ENCODE measurements at places on chromosomes 12 and 14. TPM values are rescaled to one million over a fixed set of nuclear protein-coding genes. Genes with fewer than 3 reads are reported as not detected.
A peak's percentile ranks its signal among the peaks of the same experiment; 100 is the strongest.

GRCh38 chr12:53048033-53048779, 1.7 kb upstream of the TNS2 start:
- peak; percentile 44 for DNase-seq

The PXN gene
- total RNA-seq, result 94.7 TPM

The SIX4 gene
- not detected for total RNA-seq

DNA sequence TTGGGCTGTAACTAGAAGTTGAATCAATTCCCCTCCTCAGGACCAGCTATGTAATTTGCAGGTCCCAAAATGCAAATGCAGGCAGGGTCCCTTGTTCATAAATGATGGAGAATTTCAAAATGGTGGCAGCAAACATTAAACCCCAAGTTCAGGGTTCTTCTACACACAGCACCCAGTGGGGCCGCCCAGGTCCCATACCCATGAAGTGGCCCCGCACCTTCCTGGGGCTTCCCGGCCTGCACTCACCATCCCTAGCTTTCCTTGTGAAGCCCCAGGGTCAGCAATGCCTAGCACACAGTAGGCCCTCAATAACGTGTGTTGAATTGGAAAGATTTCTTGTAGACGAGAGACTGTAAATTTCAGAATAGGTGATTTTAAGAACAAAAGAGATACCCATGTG, 76.0 kb downstream of the NTF3 start:
- no peak for DNase-seq

DNA sequence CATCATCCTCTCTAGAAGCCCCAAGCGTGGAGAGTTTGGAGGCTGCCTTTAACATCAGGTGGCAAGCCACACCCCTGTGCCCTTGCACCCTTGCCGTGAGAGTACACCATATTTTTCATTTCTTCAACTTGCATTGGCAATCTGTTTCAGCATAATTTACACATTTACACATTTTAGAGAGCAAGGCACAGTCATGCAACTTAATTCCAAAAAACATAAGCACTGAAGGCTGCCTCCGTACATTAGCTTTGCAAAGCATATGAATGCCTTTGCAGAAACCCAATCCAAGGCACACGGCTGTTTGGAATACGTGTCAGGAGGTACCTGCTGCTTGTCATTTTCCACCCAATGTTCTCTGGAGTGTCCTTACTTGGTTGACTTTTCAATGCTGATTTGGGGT, 833.1 kb downstream of the VRK1 start:
- DNase-seq, result no peak

The BBOF1 gene
- total RNA-seq, result 1.2 TPM

DNA sequence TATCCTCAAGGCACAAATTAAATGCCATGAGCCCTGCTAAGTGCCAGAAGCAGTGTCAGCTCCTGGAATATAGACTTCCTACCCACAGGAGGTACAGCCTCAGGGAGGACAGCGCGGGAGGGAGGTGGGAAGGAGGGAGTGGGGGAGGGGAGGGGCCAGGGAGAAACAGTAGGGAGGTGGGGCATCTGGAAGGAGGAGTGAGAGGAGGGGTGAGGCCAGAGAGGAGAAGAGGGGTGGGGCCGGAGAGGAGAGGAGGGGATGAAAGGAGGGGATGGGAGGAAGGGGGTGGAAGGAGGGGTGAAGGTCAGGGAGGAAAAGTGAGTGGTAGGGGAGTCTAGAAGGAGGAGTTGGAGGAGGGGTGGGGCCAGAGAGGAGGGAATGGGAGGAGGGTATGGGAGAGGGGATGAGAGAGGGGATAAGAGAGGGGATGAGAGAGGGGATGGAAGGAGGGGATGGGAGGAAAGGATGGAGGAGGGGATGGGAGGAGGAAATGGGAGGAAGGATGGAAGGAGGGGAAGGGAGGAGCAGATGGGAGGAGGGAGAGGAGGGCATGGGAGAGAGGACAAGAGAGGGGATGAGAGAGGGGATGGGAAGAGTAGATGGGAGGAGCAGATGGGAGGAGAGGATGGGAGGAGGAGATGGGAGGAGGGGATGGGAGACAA, 9.2 kb upstream of the CCDC197 start:
- no peak for DNase-seq

GRCh38 chr14:84566109-84566508, 963.8 kb upstream of the FLRT2 start:
- no peak for DNase-seq

- peak; percentile 36 for DNase-seq
Measured at GRCh38 chr12:6074427-6074826, 50.0 kb downstream of the VWF start.

DNA sequence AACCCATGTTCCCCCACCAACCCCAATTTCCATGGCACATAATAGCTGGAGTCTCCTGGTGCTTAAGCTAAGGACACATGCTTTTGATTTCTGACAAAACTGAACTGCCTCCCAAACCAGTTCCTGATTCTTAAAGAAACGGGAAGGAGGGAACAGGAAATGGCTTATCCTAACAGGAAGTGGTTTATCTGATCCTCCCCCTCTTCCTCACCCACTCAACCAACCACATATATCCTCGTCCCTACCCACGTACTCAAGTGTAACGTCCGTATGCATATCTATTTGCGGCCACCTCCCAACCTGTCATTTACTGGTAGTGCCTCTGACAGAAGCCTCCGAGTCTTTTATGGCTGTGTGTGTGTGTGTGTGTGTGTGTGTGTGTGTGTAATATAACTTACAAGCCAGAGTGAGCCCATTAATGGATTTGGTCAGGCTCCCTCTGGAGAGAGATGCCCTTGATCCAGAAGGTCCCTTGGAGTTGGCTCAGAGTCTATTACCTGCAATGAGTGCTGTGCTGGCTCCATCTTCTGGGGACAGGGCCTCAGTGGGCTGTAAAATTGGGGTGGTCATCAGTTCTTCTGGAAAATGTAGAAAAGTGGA, 7.7 kb downstream of the DAZAP2 start:
- no peak for DNase-seq

GRCh38 chr12:25970082-25970481, 11.6 kb downstream of the RASSF8 start:
- DNase-seq, result no peak

DNA sequence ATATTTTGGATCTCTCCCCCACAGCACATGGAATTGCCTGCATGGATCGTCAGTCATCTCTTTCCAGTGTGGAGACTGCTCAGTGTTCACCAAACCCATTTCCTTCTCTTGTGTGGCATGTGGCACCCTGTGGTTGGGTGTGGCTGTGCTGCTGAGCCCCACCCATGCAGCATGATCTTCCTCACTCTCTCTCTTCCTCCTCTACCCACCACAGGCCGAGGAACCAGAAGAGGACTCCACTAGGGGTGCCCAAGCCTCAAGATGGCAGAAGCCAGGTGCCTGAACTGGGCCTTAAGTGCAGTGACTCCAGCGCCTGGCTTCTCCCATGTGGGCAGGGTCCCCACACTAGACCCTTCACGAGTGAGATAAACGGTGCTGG, 66.8 kb upstream of the GPR68 start:
- no peak for DNase-seq

DNA sequence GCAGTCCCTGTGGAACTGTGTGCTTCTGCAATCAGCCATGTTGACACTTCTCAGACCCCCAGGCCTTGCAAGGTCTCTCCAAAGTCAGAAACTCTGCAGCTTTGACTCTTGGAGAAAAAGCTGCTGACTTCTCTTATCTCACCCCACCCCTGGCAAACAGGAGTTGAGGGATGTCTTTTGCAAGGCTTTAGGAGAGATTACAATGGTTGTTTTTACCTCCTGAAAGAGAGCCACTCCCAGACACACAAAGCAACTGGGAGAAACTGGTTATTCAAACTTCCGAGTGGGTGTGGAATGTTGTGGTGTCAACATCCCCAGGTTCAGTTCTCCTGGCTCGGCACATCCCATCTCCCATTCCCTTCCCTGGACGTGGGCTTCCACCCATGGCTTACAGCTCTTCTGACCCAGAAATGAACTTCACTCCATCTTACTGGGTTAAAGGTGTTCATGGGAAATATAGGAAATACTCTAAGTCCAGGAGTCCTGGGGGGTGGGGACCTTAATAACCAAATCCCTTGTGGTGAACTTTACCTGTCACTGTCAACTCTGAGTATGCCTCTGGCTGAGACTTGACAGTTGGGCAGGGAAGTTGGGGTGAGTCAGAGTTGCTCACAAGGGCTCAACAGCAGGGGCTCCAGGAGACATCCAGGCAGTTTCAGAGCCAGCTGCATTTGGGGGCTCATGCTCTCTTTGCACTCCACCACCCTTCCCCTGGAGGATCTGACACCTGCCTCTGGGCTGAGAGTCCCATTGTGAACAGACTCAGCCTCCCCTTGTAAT, 41.9 kb downstream of the CCDC177 start:
- no peak for DNase-seq

The RIPK3 gene
- total RNA-seq, result 43.7 TPM

The MMP17 gene
- 0.36 TPM for total RNA-seq

DNA sequence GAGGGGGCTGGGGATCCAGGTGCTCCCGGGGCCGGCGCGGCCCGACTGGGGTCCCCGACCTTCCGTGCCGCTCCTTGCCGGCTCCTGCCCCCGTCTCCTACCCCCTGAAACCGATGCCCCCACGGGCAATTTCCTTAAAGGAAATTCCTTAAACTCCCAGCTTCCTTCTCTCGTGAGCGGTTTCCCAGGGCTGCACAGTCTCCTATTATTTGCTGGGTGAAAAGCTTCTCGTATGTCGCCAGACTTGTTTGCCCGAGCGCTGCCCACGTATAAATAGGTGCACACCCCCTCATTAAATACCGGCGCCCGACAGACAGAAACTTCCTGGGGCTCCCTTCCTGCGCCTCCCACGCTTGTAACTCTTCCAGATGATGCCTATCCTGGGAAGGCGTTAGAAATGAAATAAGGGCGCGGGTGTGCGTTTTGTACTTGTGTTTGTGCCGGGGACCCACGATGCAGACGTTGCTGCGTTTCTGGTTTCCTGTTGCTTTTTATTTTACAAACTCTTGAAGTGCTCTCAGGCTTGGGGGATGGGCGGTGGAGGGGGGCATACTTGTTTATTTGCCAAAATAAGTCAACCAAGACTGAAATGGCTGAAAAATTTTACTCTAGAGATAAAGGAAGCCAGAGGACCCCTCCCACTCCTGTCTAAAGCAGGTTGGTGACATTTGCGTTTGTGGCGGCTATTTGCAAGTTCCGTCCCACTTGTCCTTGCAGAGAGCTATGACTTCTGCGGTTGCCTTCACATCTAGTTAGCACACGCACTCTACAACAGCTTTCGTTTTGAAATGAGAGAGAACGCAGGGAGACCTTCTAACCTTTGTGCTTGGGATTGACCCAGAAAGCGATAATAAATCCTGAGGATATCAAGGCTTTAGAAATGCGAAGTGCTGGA, 1.0 kb downstream of the HIP1R start:
- DNase-seq, result peak; percentile 57

DNA sequence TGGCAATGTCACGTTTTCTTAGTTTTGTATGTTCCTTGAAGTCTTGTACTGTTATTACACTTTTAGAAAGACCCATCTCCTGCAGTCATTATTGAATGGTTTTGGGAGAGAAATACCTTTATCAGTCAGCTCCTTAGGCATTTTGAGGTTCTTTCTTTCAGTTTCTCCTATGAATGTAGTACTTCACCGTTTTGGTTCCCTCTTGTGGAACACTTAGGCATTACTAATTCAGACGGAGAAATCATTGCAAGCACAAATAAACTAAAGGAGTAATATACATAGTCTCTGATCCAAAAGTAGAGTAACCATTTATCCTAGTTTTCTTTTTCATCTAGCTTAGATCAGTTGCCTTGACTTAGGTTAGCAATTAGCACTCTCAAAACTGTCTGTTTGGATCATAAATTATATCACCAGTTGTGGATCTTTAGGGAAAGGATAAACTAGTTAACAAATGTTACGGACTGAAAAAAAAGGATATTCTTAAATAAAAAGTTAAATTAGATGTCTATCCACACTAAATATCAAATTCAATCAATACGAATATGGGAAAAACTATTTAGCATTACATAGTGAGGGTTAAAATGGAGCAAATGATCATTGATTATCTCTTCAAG, 1538.3 kb upstream of the SEL1L start:
- DNase-seq, result no peak

Data from activated naive CD8-positive, alpha-beta T cell treated with anti-CD3 and anti-CD28 coated beads, Interleukin-2, amount 10 ng/mL, durations not matched to agents 7 days and 5 days (primary cell).